ENCODE measurements at places on chromosomes 16 and 17.

DNA sequence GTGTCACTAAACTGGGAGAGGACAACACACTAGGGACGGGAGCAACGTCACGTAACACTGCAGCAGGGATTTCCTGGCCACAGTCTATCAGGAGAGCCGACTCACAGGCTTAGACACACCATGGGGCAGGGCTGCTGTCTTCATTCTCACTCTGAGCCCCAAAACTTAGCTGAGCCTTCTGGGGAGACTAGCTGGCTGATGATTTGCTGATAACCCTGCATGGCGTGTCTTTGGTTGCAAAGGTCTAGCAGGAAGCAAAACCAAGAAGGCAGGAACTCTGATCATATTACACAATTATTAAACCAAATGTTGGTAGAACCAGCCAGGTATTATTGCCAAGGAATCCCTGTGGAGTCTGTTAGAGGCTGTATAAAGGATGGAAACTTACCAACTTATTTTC lies 345.0 kb downstream of the SLC39A11 start:
- H3K27me3 ChIP-seq: no peaks in the 10 kb centered on the region
- H3K4me1 ChIP-seq: peaks cover 7% of the 10 kb centered on the region
- no peak overlapping the region for H3K27ac ChIP-seq

GRCh38 chr17:78237401-78238012 lies 6.1 kb downstream of the TMEM235 start:
- no peaks in the 10 kb centered on the region for H3K36me3 ChIP-seq
- H3K4me3 ChIP-seq: no peak overlapping the region
- H3K27me3 ChIP-seq: peaks cover 12% of the 10 kb centered on the region
- no peak for DNase-seq
- no peak overlapping the region for H3K27ac ChIP-seq
- peaks cover 5% of the 10 kb centered on the region for H3K4me1 ChIP-seq

DNA sequence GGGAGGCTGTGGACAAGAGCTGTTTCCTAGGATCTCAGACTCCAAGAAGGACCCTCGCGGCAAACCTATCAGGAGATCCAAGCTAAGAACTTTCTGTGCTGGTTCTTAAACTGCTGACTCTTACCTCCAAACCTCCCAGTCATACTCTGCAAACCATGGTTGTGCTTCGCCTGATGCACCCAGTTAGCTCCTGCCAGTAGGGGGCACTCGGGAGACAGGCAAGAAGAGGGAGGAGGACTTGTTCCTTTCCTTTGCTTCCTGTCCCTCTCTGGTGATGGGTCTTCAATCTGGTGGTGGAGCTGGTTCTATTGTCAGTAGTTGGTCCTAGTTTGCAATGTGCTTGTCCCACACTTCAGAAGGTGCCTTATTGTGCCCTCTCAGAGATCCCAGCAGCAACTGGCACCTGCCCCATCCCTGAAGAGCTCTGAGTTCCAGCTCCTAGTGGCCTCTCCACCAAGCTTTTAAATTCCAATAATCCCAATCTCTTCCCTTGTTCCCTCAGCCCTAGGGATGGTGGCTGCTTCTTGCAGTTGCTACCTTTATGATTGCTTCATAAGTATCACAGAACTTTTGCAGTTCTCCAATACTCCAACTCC lies 113.5 kb upstream of the RPL38 start:
- no peak for DNase-seq
- no peak overlapping the region for H3K27ac ChIP-seq
- no peak overlapping the region for H3K4me3 ChIP-seq
- H3K36me3 ChIP-seq: no peaks in the 10 kb centered on the region

DNA sequence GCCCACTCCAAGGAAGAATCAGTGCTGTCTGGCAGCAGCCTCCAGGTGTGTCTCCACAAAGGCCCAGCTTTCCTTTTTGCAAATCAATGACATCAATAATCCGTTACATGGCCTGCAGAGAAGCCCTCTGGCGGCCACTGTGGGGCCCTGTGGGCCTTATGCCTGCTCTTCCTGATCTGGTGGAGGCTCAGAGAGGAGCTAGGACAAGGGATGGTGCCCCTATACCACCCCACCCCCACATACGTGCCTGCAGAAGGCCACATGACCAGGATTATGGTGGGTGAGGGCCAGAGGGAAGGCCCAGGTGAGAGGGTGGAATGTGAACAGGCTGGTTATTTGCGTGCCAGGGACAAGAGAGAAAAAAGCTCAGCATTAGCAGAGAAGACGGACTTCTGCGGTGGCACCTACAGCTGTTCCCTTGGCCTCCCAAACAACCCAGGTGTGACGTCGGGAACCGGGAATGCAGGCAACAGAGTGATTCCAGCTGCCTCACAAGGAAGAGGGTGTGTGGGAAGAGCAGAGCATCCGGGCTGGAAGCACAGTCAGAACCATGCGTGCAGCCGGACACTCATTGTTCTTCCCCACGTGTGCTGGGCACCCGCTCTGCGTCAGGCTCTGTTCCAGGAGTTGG lies 22.5 kb downstream of the EIF4A3 start:
- no peaks in the 10 kb centered on the region for H3K27me3 ChIP-seq
- H3K36me3 ChIP-seq: no peaks in the 10 kb centered on the region
- peak overlapping the region; percentile 47 for H3K4me3 ChIP-seq

- DNase-seq: no peak
- H3K4me3 ChIP-seq: peak overlapping the region; percentile 13
- H3K27me3 ChIP-seq: peaks cover 7% of the 10 kb centered on the region
- H3K36me3 ChIP-seq: no peaks in the 10 kb centered on the region
- H3K4me1 ChIP-seq: peaks cover 29% of the 10 kb centered on the region
These were observed 3.7 kb upstream of the CDC42EP4 start for GRCh38 chr17:73315471-73315870.

- H3K4me3 ChIP-seq: peak overlapping the region; percentile 81
- no peak overlapping the region for H3K27ac ChIP-seq
- no peaks in the 10 kb centered on the region for H3K36me3 ChIP-seq
- peaks cover 88% of the 10 kb centered on the region for H3K27me3 ChIP-seq
- DNase-seq: no peak
These were observed 981 bp downstream of the BEAN1 start for GRCh38 chr16:66427871-66428681.

- no peaks in the 10 kb centered on the region for H3K4me1 ChIP-seq
- DNase-seq: no peak
- no peak overlapping the region for H3K27ac ChIP-seq
- H3K27me3 ChIP-seq: no peaks in the 10 kb centered on the region
- H3K4me3 ChIP-seq: no peak overlapping the region
These were observed 41.5 kb upstream of the MRTFB start for GRCh38 chr16:14029658-14030057.

GRCh38 chr17:29084541-29085146 lies 41.7 kb downstream of the PIPOX start:
- peaks cover 30% of the 10 kb centered on the region for H3K4me1 ChIP-seq
- H3K4me3 ChIP-seq: peak overlapping the region; percentile 69
- no peak for DNase-seq
- H3K27ac ChIP-seq: peak overlapping the region; percentile 57
- peaks cover 23% of the 10 kb centered on the region for H3K36me3 ChIP-seq

DNA sequence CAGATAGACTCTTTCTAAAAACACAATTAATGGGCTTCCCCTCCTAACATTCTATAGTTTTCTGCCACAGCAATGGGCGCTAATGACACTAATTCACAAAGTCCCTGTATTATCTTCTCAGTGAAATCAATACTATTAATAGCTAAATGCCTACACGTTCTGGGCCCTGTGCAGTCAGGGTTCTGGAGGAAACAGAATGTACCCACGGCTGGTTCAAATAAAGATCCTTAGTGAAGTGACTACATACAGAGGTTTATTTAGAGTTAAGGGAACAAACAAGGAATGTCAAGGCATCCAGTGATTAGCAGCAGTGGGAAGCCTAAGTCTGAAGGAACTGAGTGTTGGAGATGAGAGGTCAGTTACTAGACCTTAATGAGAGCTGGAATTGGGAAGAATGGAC lies 43.5 kb upstream of the MTMR4 start:
- H3K4me1 ChIP-seq: no peaks in the 10 kb centered on the region
- H3K4me3 ChIP-seq: no peak overlapping the region
- H3K27me3 ChIP-seq: no peaks in the 10 kb centered on the region
- no peaks in the 10 kb centered on the region for H3K36me3 ChIP-seq
- no peak for DNase-seq

DNA sequence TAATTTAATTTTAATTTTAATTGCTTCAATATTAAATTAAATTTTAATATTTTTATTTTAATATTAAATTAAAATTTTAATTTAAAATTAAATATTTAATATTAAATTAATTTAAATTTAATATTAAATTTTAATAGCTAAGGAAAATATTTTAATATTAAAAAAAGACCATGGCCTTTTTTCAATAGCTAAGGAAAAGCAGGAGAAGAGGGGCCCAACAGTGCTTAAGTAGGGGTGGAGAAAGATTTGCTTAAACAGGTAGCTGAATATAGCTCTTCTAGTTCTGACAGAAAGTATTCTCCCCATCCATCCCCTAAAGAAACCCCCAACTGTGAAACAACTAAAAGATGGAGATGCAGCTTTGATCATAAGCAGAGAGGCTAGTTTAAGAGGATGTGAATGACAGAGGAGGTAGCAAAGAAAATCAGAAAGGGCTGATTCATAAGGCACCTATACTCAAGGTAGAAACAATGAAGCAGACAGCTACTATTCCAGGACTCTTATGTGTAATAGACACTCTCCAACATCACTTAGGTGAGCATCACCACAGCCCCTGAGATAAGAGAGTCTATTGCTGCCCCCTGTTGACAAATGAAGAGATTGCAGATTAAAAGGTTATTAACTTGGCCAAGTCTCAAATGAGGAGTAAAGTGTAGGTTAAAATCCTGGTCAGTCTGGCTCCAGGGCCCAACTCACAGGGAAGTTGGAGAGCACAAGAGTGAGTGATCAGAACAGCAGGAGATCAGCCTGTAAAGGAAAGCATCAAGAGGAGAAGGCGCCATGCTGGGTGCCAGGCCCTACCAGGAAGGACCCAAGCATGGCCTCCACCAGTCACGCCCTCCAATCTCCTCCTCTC lies 7.8 kb upstream of the RNASEK start:
- peak overlapping the region; percentile 50 for H3K27ac ChIP-seq
- H3K4me1 ChIP-seq: peaks cover 6% of the 10 kb centered on the region
- DNase-seq: no peak
- peaks cover 26% of the 10 kb centered on the region for H3K36me3 ChIP-seq

GRCh38 chr17:48985436-48986245 lies 11.5 kb upstream of the IGF2BP1 start:
- no peak overlapping the region for H3K27ac ChIP-seq
- no peak overlapping the region for H3K4me3 ChIP-seq
- H3K27me3 ChIP-seq: peaks cover under 1% of the 10 kb centered on the region
- H3K4me1 ChIP-seq: peaks cover 2% of the 10 kb centered on the region

DNA sequence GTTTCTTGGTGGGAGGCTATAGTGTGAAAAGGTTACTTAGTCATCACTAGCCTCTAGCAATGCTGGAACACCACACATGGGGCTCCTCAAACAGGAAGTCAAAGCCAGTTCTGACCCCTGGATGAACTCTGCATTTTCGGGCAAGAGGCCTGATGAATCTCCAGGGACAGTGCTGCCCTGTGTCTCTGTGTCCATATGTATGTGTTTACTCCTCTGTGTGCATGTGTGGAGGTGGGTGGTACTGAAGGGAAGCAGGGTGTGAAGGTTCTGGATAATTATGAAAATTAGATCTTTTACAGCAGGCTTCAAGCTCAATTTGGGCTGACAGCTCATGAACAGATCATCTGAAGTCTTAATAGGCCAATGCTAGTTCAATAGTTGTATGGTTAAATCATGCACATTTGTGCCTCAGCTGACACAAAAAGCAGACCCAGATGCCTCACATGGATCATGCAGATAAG lies 133.6 kb downstream of the SNX11 start:
- no peaks in the 10 kb centered on the region for H3K27me3 ChIP-seq
- no peaks in the 10 kb centered on the region for H3K36me3 ChIP-seq
- H3K27ac ChIP-seq: peak overlapping the region; percentile 5

- no peak overlapping the region for H3K4me3 ChIP-seq
- H3K4me1 ChIP-seq: no peaks in the 10 kb centered on the region
- DNase-seq: no peak
- peaks cover 20% of the 10 kb centered on the region for H3K36me3 ChIP-seq
- H3K27me3 ChIP-seq: no peaks in the 10 kb centered on the region
These were observed 100.4 kb upstream of the FA2H start for GRCh38 chr16:74874912-74875546.

GRCh38 chr16:50677351-50677750 lies 3.8 kb downstream of the SNX20 start:
- no peaks in the 10 kb centered on the region for H3K36me3 ChIP-seq
- no peak overlapping the region for H3K27ac ChIP-seq
- no peak overlapping the region for H3K4me3 ChIP-seq
- no peak for DNase-seq
- no peaks in the 10 kb centered on the region for H3K27me3 ChIP-seq

DNA sequence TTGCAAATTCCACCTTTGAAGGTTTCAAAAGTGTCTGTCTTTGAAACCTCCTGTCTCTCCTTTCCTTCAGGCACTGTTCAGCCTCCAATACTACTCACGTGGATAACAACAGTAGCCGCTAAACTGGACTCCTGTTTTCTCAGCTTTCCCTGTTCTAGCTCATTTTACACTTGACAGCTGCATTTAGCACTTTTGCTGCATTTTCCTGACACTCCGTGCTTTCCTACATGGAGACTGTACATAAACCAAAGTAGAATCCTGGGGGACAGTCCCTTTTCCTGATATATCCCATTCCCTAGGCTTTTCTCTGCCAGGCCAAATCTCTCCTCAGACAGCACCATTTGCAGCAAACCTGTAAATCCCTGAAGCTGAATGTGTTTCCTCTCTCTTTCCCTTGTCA lies 3.6 kb downstream of the CCL5 start:
- H3K36me3 ChIP-seq: no peaks in the 10 kb centered on the region
- H3K27me3 ChIP-seq: no peaks in the 10 kb centered on the region
- peaks cover 5% of the 10 kb centered on the region for H3K4me1 ChIP-seq
- no peak for DNase-seq

GRCh38 chr16:48433116-48433849 lies 48.1 kb upstream of the SIAH1 start:
- no peaks in the 10 kb centered on the region for H3K36me3 ChIP-seq
- peaks cover 7% of the 10 kb centered on the region for H3K4me1 ChIP-seq
- no peak overlapping the region for H3K27ac ChIP-seq

DNA sequence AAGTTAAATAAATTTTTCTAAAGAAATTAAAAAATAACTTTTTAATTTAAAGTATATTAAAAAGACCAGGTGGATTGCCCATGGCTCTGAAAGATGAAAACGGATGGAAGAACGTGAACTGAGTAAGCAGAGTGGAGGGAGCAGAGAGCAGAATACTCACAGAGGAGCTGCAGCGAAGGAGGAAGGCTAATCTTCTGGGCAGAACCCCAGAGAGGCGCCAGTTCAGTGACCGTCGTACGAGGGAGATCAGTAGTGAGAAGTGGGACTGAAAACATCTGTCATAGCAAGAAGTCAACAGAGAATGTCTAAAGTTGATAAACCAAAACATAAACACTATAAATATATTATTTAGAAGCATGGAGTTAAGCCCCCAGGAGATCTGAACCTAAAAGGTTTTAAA lies 34.9 kb downstream of the UBE2G1 start:
- peak overlapping the region; percentile 67 for H3K27ac ChIP-seq
- H3K4me1 ChIP-seq: peaks cover 28% of the 10 kb centered on the region
- H3K27me3 ChIP-seq: no peaks in the 10 kb centered on the region

GRCh38 chr17:78707016-78707415 lies 75.1 kb downstream of the CYTH1 start:
- peaks cover 13% of the 10 kb centered on the region for H3K36me3 ChIP-seq
- DNase-seq: no peak
- no peaks in the 10 kb centered on the region for H3K27me3 ChIP-seq
- no peak overlapping the region for H3K27ac ChIP-seq

Data from type B pancreatic cell (in vitro differentiated cells).